ENCODE measurements at places on chromosomes 5 and 9.

DNA sequence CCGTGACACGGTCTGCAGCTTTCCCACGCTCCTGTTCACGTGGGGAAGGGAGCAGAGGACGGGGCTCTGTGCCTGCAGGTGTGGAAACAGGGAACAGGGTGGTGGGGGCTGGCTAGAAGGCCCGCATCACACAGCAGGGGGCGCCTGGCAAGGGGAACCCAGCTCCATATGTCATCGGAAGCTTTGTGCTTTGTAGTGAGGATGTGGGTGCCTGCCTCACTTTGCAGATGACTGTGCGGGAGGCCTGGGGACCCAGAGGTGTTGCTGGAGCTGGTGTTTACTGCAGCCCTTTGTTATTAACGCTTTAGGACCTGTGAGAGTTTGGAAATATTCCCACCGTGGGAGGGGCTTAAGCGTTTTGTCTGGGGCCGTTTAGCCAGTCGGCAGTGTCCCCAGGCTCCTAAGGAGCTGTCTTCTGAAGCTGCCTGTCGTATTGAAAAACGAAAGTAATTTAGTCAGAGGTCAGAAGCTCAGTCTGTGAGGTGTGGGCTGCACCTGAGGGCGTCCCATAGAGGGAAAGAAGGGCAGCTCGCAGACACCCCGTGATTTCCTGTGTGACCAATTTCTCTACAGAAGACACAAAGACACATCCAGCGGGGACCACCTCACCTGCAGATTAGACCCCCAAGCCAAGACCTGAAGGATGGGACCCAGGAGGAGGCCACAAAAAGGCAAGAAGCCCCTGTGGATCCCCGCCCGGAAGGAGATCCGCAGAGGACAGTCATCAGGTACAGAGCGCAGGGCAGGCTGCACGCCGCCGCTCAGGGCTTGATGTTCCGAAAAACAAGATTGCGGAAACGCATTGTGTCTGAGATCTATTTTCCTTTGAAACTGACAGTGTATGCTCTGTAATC lies 9.1 kb downstream of the MAN1B1 start:
- DNase-seq: no peak

GRCh38 chr9:97601228-97601898 lies 31.8 kb downstream of the TSTD2 start:
- DNase-seq: no peak

- DNase-seq: no peak
Measured at GRCh38 chr5:135955525-135955924, 742 bp upstream of the LECT2 start.

DNA sequence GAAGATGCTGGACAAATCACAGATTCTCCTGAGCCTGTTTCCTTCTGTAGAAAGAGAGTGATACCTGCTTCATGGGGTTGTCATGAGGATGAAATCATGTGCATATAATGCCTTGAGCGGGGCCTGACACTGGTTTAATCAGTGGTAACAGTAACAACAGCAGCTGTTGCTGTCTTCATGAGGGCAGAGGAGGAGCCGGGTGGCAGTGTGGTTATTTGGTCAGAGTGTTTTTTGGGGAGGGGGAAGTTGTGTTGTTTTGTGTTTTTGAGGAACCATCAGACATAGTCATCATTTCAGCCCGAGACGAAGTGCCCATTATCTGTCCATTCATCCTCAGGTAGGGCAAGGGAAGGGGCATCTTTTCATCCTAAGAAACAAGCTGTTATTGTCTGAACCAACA lies 44.0 kb downstream of the NEURL1B start:
- DNase-seq: no peak

GRCh38 chr5:73131711-73132425 lies 11.5 kb downstream of the TMEM171 start:
- no peak for DNase-seq

DNA sequence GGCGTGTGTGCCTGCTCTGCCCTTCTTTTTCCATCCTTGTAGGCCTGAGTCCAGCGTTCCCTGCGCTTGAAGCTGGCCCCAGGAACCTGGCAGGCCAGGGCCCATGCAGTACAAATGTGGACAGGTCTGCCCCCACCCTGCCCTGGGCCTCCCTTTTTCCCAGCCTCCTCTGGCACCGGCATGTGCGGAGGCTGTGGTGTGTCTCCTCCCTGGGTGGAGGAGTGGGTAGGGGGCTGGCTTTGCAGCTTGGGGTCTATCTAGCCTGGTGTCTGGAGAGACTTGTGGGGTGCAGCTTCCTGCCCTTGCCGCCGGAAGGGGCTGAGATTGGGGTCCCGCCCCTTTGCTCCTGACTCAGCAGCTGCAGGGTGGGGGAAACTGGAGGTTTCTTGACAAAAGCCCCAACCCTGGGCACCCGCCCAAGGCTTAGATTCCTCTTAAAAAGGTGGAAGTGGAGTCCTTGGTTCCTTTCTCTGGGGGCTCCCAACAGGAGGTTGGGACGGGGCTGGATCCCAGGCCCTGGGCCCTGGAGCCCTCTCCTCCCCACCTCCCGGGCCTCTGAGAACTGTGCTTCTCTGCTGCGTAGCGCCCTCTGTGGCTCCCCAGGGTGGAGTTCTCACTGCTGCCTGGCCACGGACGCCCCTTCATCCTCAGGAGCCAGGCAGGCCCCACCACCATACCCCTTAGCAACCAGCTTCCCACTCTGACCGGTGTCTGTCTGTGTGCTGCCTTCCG lies 18.0 kb downstream of the RXRA start:
- DNase-seq: no peak

DNA sequence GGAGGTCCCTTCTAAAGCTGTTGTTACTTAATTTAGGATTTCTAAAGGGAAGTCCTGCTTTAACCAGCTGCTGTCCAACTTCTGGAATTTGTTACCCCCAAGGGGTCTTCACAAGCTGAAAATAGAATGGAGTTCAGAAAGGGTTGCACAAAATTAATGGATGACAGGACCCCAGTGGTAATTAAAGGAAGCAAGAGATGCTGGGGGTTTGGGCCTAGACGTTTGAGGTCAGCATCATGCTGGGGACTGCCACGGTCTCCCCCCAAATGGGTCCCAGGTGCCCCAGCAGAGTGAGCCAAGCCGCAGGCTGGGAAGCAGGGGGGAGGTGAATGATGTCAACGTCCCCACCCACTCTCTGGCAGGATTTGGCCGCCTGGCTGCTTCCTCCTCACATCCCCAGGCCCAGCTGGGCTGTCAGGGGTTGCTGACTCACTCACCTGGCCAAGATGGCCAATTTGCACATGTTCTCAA lies 97.5 kb upstream of the ARAP3 start:
- DNase-seq: no peak

- no peak for DNase-seq
Measured at GRCh38 chr9:76703270-76703669, 61.0 kb upstream of the PCA3 start.

DNA sequence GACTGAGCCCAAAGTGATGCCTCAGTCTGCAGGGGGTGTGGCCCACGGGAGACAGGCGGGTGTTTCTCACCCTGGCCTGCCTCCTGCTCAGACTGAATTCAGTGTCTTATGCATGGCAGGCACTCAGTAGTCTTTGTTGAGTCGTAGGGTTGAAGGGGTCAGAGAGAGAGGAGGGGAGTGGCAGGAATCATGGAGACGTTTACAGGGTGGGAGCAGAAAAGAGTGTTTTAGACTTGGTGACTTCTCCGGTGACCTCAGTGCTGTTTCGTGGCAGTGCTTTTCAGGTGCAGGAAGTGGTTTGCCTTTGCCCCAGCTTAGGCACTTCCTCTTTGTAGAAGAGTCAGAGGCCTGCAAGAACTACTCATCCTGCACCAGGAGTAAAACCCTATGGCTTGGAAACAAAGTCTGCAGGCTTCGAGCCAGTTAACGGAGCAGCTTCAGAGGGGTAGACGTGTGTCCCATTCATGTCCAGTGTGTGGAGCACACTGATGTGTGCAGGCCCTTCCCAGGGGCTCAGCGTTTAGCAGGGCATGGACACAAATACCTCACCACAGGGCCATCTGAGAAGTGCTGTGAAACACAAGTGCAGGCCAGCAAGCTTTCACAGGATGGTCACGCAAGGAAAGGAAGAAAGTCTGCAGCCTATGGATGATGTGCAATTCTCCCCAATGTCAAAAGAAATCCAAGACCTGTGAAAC lies 24.5 kb upstream of the SEMA4D start:
- DNase-seq: no peak
